Activated CD8-positive, alpha-beta memory T cell treated with anti-CD3 and anti-CD28 coated beads for 1 hour (primary cell): ENCODE measurements at places on chromosomes 3 and 15.
A peak's percentile ranks its signal among the peaks of the same experiment; 100 is the strongest.

GRCh38 chr15:39613271-39613670 is 32.4 kb downstream of the THBS1 start:
- no peak for DNase-seq

- no peak for DNase-seq
Measured at GRCh38 chr3:98573181-98573728, 20.2 kb downstream of the CPOX start.

GRCh38 chr3:133756716-133757694 is 10.8 kb downstream of the TF start:
- no peak for DNase-seq

DNA sequence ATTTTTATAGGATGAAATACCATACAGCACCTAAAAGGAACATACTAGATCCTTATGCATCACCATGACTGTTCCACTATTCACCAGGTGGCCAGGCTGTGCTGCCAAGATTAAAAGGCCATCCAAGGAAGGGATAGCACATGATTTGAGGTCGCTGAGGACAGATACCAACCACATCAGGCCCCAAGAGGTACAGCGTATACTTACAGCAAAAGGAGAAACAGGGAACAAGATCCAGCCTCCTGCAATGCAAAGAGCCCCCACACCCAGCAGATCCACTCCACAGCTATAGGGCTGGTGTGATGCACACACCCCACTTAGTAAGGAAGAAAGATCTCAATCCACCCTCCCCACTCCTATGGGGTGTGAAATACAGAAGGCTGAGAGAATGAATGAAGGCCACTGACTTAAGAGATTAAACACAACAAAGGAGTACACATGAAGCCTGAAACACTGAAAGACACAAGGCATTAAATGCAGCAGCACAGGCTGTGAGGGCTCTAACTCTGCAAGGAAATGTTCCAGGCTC is 32.0 kb upstream of the ZNF445 start:
- no peak for DNase-seq

DNA sequence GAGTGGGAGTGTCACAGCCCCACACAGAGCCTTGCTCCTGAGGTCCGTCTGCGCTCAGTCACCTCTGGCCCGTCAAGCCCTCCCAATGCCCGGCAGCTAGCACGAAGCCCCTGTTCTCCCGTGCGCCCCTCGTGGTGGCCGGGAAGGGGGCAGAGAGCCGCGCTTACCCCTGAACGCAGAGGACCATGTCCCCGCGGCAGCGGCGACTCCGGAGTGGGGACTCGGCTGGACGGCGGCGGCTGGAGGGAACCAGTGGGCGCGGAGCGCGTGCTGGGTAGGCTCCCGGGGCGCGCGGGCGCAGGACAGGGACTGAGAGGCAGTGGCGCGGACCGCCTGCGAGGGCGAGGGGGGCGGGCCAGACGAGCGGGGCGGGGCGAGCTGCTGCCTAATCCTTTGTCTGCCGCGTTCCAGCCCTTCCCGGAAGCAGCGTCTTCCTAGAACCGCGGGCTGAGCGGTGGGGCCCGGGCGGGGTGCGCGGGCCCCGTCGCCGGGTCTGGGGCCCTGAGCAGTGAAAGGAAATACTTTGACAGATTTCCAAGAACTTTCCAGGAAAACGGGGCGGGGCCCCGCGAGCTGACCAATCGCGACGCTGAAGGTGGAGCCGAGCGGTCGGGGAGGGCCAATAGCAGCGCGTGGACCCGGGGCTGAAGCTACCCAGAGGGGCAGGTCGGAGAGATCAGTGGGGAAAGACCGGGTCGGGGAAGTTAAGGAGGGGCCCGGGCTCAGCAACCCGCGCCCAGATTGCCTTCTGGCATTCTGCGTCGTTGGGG is at the start of gene CISH:
Gene CISH, minus strand, starts transcription at position 311 of the 770 bp plus-strand sequence. Its CDS starts 124 bp downstream, at position 187.
- DNase-seq, result peak; percentile 87

DNA sequence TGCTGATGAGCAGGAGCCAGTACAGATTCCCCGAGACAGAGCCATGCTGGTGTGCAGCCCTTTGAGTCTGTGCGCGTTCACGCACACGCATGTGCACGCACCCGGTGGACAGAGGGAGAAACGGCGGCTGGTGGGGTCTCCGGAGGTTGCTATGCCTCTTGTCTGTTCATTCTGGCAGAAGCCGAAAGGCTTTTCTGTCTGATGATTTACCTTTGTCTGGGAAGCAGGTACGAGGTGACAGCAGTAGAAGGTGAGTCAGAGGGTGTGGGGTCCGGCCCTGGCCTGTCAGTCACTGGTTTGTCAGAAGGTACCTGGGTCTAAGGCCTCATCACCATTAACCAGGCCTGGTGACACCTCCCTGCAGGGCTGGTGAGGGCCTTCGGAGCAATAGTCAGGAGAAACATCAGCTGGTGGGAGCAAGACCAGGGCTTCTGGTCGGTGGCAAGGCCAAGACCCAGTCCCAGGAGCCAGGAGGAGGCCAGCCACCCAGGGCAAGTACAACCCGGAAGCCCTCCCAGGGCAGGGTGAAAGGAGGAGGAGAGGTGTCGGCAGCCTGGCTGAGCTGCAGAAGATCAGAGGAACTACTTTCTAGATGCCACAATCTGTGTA is 7.5 kb downstream of the PCSK6 start:
- no peak for DNase-seq

DNA sequence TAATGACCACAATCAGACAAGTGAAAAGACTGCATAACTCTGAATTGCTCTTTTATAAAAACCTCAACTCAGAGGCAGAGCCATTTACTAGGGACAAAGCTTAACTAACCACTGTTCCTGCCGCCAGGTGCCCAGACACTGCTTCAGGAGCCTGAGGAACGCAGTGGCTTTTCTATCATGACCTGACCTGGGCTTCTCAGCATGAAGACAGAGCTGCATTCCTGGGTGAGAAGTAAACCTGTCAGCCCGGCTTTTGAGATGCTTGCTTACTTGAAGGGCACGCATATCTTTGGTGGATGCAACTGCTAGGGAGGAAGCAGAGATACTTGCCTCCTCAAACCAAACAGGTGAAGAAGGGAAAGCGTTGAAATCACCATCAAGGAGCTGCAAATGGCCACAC is 7.9 kb downstream of the LRRC31 start:
- DNase-seq, result no peak
